ENCODE measurements at places on chromosomes 7 and 10.

- DNase-seq, result peak; percentile 17
Measured at GRCh38 chr7:16564909-16565426, 38.3 kb downstream of the LRRC72 start.

DNA sequence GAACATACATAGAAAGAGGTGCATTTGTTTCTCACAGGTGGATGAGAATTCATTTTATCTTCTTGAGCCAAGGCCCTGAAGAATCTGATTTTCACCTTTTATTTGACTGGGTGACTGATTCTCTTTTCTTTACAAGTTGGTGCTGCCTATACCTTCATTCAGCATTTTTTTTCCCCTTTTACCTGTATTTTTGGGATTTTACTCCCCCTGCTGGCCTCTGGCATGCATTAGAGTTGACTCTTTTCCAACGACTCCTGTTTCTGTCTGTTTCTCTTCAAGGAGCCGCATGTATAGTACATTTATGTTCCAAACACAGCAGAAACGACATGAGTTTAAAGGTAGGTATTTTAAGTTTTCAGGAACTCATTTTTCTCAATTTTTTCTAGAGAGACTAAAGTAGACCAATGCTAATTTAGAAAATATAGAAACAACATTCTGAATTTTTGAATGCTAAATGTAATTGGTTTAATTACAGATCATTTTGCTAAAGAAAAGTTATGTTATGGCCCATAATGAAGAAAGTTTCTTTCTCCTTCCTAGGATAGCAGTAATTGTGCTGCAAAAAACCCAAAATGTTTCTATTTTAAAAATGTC is 149.8 kb upstream of the HDAC9 start:
- DNase-seq, result peak; percentile 53

GRCh38 chr7:151245360-151246101 is 3.0 kb downstream of the SMARCD3 start:
- DNase-seq, result peak; percentile 76

DNA sequence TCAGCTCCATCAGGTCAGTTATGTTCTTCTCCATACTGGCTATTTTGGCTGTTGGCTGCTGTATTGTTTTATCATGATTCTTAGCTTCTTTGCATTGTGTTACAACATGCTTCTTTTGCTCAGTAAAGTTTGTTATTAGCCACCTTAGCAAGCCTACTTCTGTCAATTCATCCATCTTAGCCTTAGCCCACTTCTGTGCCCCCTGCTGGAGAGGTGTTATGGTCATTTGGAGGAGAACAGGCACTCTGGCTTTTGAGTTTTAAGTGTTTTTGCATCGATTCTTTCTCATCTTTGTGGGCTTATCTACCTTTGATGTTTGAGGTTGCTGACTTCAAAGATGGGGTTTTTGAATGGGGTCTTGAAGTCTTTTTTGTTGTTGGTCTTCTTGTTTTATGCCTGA is 204.6 kb upstream of the FOXP2 start:
- DNase-seq, result no peak

GRCh38 chr10:110311357-110311949 is 6.7 kb upstream of the SMNDC1 start:
- DNase-seq, result peak; percentile 66

GRCh38 chr7:908159-908581 is 31.8 kb downstream of the GET4 start:
- DNase-seq, result no peak

DNA sequence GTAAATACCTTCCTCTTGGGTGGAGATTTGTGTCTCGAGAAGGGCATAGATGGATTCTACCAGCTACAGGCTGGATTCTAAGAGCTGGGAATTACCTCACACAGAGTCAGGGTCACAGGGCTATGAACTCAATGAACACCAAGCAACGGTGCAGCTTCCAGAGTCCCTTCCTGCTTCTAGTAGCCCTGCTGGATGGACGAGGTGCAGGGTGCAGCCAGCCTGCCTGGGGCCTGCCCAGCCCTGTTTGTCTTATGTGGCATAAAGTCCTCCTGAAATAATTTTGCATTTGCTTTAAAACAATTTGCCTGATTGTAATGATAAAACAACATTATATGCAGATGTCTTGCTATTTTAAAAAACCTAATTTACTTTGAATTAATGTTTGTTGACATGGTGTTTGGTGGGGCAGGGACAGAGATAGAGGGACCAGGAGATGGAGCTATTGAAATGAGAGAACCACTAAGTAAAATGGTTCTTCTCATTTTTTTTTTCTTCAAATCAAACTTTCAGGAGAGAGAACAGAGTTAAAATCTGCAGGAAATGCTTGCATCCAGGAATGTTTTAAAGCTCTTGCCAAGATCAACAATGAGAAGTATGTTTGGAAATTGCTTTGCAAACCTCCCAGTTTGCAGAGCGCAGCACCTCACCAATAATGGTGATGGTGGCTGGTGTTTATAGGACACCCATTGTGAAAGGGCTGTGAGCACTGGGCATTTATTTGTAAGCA is 305.4 kb upstream of the PODXL start:
- DNase-seq, result no peak

DNA sequence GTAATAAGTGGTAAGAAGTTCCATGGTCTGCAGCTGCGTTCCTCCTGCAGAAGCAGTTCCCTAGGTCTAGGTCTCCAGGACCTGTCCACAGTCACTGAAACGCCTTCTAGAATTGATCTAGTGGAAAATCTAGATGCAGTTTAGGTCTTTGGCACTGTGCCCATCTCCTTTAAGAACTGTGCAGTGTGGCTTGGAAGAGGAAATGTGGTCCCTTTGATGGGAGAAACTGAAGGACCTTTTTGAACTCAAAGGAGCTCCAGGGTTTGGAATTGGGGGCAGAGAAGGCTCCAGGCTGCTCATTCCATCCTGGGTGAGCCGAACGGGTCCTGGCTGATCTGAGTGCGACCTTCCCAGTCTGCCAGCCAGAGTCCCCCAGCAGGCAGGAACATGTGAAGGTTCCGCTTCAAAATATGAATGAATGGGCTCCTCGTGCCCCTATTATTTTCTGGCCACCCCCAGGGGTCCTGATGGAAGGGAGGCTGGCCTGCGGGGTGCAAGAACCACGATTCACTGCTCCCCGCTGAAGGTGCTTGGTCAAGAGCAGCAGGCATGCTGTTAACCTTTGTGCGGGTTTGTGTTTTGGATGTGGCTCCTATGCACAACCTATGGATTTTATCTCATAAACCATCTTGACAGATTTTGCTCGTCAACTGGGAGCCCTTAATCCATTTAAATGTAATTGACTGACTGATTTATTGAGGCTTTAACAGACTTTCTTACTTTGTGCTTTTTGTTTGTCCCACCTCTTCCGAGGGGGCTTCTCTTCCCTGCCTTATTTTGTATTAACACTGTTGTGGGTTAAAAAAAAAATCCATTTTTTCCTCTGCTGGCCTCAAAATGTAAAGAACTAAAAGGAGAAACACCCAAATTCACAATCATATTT is 36.7 kb downstream of the ZNF467 start:
- no peak for DNase-seq

DNA sequence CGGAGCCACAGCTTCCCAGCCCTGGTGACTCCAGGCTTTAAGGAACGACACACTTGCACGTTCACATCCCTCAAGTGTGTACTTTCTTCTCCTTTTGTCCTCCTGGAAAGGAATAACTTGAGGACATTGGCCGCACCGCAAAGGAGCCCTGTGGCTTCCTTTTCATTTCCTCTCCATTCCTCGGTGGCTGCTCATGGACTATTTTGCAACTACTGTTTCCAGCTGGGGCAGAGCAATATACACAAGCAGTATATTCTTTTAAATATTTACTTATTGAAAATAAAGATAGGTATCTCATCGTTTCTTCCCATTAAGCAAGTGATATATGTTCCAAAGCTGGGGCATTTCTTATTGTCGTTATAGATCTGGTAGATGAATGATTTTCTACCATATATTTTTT is 97.2 kb upstream of the LYZL1 start:
- no peak for DNase-seq

- no peak for DNase-seq
Measured at GRCh38 chr10:109972372-109973001, 35.3 kb upstream of the ADD3 start.

DNA sequence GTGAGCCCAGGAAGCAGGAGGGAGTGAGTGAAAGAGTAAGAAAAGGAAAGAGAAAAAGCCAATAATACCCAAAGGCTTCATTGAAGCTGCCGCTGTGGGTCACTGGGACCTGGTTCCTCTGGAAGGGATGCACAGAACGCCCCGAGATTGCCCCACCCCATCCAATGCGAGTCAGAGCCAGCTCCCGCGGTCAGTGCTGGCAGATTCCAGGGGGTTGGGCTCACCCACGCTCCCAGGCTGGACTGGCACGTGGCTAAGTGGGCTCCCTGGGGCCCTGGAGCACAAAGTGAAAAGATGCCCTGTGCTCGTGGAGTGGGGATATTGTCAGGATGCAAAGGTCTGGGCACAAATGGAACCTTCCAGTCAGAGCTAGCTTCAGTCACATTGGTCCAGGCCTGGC is 117.0 kb downstream of the OAT start:
- no peak for DNase-seq

GRCh38 chr7:85595750-85596178 is 408.9 kb upstream of the SEMA3D start:
- no peak for DNase-seq

DNA sequence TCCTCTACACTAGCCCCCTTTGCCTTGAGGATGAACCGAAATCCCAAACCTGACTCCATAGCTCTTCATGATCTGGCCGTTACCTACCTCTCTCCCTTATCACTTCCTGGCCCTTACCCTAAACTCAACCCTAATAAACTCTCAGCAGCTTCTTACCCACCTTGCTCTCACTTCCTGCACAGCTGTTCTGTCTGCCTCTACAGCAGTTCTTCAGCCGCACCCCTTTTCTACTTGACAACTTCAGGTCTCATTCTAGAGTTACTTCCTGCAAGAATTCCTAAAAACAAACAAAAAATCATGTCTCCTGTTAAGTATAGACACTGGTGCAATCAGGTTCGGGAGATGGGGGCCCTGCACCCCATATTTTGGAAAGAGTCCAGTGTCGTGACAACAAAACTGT is 239.9 kb upstream of the CELF2 start:
- no peak for DNase-seq
